ENCODE measurements at places on chromosomes 5 and 9.

DNA sequence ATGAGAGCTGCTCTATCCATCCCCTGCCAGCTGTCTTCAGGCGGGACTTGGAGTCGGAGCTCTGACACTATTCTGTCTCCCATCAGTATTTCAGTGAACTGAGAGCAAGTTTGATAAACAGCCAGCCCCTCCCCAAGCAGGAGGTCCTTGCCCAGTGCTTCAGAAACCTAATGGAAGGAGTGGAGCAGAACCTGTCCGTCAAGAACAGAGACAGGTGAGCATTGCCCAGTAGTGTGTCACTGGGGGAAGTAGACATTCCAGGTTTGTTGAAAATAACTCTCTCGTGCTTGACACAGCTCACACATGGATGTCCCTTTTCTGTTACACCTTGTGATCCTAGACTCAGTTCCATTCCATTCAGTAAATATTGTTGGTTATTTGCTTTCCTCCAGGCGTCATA lies 13.2 kb upstream of the TLX3 start:
- DNase-seq: no peak

- no peak for DNase-seq
Measured at GRCh38 chr5:132901730-132902129, 28.3 kb downstream of the LEAP2 start.

DNA sequence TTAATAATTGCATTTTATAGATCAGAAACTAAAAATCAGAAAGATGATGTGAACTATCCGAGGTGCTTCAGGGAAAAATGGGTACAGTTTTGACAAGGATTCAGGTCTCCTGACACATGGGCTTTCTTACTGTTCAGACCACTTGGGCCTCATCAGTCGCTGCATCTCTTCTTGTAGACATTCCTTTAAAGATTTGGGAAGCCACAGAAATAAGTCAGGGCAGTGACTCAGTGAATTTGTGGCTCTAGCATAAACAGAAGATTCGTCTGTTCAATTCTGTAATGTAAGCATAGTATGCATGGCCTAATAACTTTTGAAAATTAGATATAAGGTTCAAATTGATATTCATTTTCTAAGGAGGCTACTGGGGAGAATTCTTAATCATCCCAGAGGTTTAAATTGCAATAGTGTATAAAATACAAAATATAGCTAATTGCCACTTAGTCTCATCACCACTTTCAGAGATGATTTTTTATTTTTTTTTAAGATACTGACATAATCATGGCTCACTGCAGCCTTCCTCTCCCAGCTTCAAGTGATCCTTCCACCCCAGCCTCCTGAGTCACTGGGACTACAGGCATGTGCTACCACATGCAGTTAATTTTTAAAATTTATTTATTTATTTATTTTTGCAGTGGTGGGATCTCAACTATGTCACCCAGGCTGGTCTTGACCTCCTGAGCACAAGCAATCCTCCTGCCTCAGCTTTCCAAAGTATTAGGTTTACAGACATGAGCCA lies 48.9 kb downstream of the RASEF start:
- no peak for DNase-seq

DNA sequence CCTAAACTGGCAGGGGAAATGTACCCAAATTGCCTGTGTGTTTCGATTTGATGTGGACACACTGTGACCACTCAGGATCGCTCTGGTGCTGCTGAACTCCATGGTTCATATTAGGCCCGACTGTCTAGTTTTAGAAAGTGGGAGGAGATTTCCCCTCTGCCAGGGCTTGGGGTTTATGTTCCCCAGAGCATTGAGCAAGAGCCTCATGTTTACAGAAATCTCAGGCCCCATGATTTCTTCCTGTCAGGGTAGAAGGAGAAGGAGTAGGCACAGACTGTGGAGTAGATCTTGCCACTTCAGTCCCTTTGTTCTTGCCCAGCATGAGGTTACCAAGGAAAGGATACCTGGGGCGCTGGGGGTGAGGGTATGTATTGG lies 40.8 kb upstream of the GLRX start:
- DNase-seq: peak; percentile 93

GRCh38 chr9:68974431-68974830 lies 39.5 kb downstream of the PRKACG start:
- no peak for DNase-seq

GRCh38 chr5:60263346-60263745 lies 369.8 kb upstream of the PDE4D start:
- no peak for DNase-seq

DNA sequence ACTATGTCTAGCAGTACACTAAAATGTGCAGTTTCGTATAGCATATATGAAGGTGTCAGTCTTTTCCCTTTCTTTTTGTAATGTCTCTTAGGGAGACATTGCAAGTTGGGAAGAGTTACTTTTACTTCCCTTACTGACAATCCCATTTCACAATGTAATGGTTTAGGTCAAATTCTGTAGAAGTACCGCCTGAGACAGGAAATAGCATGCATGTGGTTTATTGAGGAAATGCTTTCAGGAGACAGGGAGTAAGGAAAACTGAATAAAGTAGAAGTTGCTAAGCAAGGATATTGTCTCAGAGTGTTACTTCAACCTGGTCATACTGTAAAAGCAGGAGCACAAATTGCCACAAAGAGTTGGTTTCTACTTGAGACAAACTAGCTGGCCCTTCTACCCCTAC lies 32.1 kb upstream of the MSANTD3 start:
- peak; percentile 36 for DNase-seq

DNA sequence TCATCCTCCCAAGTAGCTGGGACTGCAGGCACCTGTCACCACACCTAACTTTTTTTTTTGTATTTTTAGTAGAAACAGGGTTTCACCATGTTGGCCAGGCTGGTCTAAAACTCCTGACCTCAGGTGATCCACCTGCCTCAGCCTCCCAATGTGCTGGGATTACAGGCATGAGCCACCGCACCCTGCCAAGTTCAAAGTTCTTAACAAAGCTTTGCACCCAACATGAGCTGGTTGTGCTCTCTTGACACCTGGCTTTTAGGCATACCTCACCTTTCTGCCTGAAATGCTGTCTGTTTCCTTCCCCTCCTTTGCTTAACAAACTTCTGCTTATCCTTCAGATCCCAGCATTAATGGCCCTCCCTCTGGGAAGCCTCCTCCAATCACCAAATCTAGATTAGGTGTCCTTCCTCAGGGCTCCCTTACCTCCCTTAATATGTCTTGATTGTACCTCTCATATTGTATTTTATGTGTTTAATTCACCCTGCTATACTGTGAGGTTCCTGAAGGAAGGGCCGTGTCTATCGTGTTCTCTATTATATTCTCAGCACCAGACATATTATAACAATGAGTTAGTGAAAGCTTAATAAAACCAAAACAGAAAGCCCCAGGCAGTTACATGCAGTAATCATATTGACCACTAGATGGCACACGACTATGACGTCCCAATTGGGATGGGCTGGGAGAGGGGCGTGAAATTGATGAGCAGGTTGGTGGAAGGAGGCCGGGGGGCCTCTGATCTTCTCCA lies 62.9 kb upstream of the PPARGC1B start:
- peak; percentile 48 for DNase-seq

DNA sequence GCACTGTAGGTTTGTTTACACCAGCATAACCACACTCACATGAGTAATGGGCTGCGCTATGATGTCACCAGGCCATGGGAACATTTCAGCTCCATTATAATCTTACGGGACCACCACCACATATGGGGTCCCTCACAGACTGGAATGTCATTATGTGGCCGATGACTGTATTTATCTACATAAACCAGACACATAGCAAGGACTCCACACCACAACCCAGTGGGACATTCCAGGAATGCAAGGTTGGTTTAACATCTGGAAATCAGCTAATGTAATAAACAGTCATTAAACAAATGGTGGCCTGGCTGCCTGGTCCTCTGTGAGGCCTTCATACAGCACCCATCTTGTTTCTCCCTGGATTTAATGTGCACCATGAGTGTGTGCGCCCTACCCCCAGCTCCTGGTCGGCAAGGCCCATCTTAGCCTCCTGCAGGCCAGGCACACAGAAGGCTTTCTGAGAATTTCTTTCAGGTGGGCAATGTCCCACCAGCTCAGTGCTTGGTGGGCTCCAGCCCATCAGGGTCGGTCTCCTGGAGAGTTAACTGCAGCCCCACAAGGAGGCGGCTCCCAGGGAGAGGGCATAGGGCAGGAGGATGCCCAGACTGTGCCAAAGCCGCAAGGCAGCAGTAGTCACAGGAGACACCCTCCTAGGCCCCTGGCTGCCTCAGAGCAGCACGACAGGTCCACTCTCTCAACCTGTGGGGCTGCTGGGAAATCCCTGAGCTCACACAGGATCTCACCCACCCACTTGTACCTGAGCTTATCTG lies 35.9 kb upstream of the SARDH start:
- DNase-seq: no peak

DNA sequence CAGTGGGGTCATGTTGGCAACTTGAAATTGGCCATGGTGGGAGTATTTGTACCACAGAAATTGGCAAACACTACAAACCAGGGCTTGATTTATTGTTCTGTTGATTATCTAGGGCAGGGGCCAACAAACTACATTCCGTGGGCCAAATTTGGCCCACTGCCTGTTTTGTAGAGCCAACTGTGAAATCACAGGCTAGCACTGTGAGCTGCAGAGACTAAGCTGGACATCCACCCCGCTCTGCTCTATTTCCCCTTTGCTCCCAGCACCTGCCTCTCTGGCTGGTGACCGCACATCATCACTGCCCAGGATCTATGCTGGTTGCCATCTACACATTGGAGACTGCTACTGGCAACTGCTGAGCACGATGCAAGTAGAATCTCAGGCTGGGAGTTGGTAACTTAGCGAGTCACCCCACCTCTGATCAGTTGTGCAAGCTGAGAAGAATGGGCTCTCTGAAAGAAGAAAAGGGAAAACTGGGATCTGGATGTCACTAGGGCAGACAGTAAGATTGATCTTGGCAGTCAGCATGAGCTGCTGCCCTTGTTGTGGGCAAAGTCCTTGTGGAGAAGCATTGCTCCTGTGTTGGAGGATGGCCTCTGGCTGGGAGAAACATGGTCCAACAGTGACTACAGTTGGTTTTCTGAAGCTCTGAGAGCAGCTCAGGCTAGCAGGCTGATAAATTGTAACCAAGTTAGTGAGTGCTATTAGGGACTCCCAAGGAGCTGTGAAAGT lies 144.7 kb upstream of the RAD23B start:
- peak; percentile 17 for DNase-seq

- no peak for DNase-seq
Measured at GRCh38 chr5:139845846-139846681, 50.5 kb downstream of the PSD2 start.

DNA sequence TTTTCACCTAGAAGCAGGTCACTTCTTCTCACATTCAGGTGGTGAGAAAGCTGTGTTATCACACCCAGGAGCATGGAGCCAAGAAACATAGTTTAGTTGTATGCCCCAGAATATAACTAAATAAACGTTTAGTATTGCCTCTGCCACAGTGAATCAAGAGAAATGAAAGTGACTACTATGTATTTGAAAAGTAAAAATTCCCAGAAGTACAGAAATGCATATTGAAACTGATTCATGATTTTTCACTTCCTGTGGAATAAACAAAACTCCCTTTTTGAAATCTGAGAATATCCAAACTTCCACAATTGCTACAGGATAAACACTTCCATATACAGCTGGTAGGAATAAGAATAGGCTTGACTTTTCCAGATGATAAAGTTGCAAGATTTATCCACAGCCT lies 15.3 kb upstream of the NINJ1 start:
- peak; percentile 70 for DNase-seq

DNA sequence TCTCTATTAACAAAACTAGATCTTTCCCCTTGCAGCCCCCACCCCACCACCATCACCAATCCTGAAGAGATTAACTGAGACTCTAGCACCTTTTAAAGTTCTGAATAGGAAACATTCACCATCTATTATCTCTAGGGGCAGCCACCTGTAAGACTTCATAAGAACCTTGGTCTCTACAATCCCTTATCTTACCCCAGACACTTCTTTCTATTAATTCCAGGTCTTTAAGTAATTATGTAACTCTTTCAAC lies 180.2 kb upstream of the FBXL17 start:
- no peak for DNase-seq

DNA sequence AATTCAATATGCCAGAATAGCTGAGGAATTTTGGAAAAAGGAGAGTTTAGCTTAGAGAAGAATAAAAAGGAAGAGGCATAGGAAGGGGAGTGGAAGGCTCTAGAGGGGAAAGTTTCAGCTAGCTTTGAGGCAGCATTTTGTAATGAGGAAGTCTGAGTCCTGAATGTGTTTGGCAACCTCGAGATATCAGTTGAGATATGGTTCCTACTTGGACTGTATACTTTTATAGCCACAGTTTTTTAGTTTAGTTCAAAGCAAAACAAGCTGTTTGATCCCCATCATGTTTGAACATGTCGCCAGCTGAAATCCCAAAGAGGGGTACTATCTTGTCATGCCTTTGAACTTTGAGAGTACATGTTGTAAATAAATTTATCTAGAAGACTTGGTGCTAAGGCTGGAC lies 559.0 kb upstream of the FTMT start:
- no peak for DNase-seq

DNA sequence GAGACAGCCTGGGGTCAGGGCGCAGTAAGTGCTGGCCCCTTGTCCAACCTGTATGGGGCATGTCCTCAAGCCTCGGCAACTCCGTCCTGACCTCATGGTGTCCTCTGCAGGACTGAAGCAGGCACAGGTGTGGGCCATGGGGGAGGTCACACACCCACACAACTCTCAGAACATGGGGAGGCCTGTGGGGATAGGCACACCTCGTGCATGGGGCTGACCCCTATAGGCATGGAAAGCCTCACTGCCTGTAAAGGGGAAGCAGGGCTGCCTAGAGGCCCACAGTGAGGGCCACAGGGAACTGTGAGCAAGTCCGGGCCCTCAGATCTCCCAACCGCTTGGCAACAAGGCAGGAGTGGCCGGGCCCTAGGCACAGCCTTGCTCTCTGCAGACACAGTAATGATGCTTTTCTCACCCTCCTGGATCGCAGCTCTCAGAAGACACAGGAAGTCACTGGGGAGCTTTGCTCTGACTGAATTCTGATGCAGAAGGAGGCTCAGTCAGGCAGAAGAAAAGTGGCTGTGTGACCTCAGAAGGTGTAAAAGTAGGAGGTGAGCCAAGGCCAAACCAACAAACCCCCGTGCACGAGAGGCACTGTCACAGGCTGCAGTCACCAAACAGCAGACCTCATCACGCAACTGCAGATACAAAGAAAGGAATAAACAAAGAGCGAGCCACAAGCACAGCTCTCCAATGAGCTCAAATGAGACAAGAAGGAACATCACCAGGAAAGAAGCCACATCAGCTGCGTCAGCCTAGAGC lies 5.4 kb downstream of the IPPK start:
- DNase-seq: no peak

DNA sequence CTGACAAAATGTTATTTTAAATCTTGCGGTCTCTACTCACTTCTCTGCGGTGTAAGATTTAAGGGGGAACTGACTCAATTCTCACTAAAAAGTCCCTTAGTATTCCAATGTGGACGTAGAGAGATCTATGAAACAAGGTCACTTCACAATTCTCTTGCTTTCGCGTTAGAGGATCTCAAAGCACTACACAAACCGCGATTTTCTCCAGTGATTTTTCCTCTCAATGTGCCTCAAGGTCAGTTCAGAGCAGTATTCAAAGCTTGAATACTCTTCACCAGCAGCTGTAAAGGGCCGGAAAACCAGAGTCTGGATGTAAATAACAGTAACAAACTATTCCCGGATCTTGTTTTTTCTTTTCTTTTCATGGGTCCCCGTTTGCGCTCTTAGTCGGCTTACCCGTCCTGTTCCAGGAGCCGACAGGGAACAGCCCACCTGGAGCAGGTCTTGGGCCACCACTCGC lies 128.2 kb downstream of the TMEM161B start:
- no peak for DNase-seq

GRCh38 chr9:133202145-133202513 lies 6.9 kb downstream of the OBP2B start:
- DNase-seq: no peak

- DNase-seq: no peak
Measured at GRCh38 chr9:23850690-23851629, 24.9 kb upstream of the ELAVL2 start.
